ENCODE measurements at places on chromosomes 13 and 19.
A peak's percentile ranks its signal among the peaks of the same experiment; 100 is the strongest.

DNA sequence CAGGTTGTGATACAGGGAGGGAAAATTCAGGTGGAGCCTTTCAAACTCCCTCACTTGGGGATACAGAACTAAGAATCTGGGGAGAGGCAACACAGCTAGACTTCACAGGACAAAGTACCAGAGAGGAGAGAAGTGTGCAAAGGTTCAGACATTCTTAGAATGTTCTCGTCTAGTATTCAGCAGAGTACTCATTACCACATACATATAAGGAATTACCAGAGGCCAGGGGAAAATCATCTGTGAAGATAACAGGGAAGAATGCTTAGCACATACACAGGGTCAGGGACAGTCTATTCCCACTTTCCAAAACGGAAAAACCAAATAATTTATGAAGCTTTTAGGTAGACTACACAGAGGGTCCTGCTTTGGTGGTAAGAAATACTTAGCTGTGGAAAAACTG, 58.1 kb downstream of the TRPC4 start:
- no peak for DNase-seq

DNA sequence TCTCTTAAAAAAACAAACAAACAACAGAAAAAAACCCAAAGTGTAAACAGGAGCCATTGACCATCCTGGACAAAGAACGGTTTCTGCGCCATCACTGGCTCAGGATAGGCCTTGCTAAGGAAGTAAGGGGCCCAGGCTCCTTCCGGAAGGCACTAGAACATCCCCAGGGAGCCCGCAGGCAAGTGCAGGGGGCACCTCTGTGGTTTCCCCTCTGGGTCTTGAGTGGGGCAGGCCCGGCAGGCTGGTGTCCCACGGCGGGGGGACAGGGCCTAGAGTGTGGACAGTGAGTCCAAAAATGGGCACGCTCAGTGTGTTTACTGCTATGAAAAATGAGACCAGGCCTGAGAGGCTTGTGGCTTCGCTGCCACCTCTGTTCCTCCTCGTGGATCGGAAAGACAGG, 14.8 kb upstream of the RANBP3 start:
- DNase-seq = no peak

DNA sequence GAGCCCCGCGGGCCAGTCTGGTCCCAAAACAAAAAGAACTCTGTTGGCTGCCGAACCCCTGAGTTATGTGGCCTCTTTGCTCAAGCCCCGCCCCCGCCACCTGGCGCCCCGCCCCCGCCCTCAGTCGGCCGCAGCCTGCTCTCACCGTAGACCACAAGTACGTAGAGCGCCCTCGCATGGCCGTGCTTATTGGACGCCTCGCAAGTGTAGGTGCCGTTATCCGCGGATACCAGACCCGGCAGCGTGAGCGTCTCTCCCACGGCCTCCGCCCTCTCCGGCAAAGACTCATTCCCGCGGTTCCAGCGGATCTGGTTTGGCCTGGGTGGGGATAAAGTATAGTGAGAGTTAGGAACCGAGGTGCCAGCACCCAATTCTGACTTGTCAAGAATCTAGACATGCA, 5.5 kb upstream of the ZNF428 start:
- DNase-seq = peak; percentile 90

DNA sequence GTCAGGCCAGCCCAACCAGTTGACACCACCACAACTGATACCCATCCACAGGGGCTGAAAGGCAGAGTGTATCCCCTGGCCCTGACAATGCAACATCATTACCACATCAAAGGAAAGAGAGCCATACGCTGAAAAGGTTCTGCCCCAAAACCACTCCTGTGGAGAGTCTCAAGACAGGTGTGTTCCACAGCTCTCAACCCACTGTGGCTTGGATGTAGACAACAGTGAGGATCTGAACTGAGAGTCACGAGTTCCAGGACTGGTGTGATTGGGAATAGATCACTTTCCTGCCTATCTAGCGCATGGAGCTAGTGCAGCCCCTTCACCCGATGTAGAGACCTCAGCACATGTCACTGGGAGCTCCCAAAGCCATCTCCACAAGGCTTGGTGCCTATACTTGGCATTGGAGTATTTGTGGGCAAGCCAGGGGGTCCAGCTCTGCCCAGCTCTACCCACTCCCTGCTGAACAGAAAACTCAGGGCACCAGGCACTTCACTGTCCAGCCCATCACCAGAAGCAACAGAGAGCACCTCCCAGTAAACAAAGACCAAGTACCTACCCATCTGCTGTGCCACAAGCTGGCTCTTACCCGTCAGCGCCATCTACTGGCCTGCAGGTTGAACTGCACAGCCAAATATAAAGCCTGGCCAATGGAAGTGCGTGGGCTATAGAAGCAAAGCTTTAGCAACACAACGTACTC, 579.5 kb downstream of the UQCRFS1 start:
- DNase-seq = peak; percentile 24

DNA sequence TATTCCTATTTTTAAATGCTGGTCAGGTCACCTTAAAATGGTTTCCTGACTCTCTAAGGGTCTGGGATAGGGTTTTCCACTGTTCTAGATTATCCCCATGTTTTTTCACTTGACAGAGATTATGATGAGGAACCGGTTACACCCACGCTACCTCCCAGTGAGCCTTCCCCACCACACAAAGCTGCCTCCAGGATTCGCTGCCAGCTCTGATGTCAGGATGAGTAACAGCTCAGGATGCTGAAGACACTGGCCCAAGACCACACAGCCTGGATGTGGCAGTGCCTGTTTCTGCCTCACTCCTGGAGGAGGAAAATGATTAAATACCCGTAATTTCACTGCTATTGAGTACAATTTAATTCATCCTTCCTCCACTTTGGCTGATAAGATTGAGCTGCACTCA, 22.9 kb downstream of the ZNF114 start:
- no peak for DNase-seq

GRCh38 chr19:1290703-1291651, 5.3 kb downstream of the EFNA2 start:
- no peak for DNase-seq

DNA sequence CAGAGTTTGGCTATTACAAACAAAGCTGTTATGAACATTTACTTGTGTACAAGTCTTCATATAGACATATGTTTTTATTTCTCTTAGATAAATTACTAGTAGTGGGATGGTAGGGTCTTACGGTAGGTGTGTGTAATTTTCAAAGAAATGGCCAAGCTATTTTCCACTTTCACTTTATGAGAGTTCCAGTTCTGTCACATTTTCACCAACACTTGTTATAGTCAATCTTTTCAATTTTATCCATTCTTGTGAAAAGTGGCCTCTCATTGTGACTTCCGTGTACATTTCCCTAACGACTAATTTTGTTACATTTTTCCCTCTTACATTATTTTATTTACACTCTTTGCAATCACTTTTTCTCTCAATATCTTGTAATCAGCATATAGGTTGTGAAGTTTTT, 18.3 kb downstream of the MBD3L1 start:
- no peak for DNase-seq

- no peak for DNase-seq
Measured at GRCh38 chr13:22152751-22153150, 481.9 kb downstream of the FGF9 start.

GRCh38 chr13:75870397-75870903, 234.3 kb downstream of the LMO7 start:
- no peak for DNase-seq

GRCh38 chr19:5451494-5451893, 3.7 kb upstream of the ZNRF4 start:
- DNase-seq = no peak

GRCh38 chr19:55275851-55276719, 3.8 kb downstream of the HSPBP1 start:
- DNase-seq = no peak

- no peak for DNase-seq
Measured at GRCh38 chr19:34502582-34503411, 21.2 kb downstream of the WTIP start.

DNA sequence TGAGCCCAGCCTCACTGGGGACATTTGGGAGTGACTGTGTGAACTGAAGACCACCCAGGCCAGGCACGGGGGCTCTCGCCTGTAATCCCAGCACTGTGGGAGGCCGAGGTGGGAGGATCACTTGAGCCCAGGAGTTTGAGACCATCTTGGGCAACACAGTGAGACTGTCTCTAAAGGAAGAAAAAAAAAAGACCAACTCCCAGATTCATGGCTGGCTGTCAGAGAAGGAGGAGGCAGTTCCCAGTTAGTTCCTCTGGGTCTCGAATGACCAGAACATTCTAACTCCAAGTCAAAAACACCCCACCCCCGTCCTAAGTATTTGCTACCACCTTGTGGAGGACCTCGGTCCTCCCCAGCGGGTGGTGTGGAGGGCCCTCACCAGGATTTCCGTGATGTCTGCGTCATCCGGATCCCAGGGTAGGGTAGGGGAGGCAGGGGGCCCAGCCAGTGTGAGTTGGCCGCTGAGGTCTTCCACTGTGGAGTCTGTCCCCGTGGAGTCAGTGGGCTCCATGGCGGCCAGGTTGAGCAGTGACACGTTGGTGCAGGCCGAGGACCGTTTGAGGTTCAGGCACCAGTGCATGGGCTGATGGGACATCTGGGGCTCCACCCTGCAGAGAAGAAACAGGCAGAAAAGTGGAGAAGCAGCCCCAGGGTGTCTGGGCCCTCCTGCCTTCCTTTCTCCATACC, 1.3 kb downstream of the TSKS start:
- DNase-seq = no peak

DNA sequence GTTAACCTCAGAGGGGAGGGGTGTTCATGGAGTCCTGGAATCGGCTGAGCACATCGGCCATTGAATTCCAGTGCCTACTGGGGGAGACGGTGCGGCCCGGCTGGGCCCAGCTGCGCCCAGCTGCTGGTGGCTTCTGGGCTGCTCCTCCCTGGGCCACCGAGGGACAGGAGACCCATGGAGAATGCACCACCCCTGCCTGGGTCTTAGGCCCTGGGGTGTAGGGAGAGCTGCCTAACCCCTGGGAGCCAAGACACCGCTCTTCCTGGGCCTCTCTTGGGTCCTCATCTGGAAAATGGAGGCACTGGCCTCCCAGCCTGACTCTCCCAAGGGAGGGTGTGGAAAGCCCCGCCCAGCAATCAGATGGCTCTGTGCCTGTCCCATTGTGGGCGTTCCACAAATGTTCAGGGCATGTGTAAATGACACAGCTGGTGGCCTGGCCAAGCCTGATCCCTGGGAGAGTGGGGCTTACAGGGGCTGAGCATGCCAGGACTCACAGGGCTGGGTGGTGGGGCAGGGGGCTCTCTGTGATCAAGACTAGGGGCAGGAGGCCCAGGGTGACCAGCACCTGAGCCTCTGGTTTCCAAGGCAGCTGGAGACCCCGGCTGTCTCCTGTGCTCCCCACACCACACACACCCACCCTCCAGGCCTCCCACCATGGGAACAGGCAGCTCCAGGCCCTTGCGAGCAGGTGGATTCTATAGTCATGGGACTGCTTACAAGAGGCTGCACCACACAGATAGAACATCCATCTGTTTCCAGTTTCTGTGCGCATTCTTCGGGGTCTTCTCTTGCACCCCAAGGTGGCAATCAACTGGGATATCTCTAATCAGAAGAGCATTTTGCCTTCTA, 150.9 kb downstream of the URI1 start:
- DNase-seq = no peak

DNA sequence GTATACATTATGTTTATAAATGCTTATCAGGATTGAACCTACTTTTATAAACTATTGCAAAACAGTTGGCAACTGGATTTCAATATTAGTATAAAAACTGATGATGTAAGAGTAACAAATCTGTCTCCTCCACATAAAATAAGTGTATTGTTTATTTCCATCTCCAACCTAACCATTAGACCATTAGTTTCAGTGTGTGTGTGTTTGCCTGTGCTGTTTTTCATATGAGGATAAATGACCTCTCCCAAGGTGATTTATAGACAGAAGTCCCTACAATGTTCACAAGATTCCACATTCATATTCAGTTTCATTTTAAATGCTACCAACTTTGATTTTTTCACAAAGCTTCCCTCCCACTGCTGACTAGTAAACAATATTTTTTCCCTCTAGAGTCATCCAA, 871.6 kb downstream of the PCDH9 start:
- DNase-seq = no peak

- no peak for DNase-seq
Measured at GRCh38 chr13:98033277-98034247, 80.1 kb downstream of the IPO5 start.

GRCh38 chr13:107373551-107373950, 805.6 kb upstream of the ARGLU1 start:
- DNase-seq = no peak

GRCh38 chr19:36013280-36014011, 567 bp downstream of the ALKBH6 start:
- DNase-seq = no peak

DNA sequence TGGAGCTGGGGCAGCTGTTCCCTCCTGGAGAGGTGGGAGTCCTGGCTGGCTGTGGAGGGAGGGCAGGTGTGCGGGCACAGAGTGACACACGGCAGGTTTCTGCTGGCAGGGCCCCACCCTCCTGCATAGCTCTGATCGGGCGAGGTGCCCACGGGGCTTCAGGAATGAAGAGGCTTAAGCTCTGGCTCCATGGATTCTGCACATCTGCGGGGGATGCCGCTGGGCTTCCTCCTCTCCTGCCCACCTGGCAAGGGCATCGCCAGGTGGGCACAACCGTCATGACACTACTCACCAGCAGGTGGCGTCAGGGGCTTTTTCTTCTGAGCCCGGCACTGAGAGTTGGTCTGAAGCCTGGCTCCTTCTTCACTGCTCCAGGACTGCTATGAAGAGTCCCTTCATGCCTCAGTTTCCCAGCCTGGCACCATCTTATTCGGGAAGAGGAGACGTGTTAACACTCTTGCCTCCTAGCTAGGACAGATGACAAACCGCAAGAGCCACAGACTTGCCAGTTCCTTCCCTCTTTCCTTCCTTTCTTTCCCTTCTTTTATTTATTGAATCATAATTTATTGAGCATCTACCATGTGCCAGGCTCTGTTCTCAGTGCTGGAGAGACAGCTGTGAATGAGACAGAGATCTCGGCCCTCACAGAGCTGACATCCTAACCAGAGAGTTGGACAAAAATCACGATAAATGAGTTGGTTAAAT, 15.2 kb upstream of the PAK4 start:
- DNase-seq = peak; percentile 79

GRCh38 chr13:45696610-45697226, 5.4 kb upstream of the CBY2 start:
- no peak for DNase-seq

GRCh38 chr13:113667771-113668490, 912 bp downstream of the GRK1 start:
- no peak for DNase-seq

DNA sequence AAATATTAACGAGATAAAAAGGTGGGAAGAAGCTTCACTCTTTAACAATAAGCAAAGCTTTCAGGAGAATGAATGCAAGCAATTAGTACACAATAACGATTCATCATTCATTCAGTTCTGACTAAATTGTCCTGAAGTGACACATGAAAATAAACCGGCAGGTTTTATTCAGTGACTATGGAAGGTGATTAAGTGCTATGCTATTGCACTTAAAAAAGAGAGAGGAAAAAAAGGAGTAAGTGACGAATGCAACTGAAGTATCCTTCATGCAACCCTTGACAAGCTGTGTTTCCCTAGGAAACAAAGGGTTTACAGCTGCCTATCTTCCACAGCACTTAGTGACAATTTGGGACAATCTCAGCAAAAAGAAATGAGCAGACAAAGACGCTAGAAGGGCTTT, 1.4 kb downstream of the LIG4 start:
- no peak for DNase-seq

GRCh38 chr19:31232871-31233270, 116.4 kb downstream of the TSHZ3 start:
- DNase-seq = no peak
